GM19239 (cell line): ENCODE measurements at places on chromosomes 2 and 18.

- DNase-seq = no peak
Observed at GRCh38 chr2:85165088-85165690, 32.0 kb downstream of the TCF7L1 start.

DNA sequence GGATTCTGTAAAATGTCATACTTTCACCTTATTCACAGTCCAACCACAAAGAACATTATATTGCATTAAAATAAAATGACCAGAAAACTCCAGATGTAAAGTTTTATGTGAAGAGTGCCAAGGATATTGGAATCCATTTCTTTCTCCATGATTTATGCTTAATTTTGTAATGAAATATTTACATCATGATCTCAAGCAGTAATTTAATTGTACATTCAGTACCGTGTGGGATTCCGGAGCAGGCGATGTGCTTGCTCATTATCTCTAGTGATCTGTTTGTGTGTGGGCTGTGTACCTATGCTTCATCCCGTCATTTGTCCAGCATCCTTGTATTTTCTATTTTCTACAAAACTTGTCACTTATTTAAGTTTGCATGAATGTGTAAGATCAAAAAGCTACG lies 415.9 kb upstream of the SLC8A1 start:
- no peak for DNase-seq

DNA sequence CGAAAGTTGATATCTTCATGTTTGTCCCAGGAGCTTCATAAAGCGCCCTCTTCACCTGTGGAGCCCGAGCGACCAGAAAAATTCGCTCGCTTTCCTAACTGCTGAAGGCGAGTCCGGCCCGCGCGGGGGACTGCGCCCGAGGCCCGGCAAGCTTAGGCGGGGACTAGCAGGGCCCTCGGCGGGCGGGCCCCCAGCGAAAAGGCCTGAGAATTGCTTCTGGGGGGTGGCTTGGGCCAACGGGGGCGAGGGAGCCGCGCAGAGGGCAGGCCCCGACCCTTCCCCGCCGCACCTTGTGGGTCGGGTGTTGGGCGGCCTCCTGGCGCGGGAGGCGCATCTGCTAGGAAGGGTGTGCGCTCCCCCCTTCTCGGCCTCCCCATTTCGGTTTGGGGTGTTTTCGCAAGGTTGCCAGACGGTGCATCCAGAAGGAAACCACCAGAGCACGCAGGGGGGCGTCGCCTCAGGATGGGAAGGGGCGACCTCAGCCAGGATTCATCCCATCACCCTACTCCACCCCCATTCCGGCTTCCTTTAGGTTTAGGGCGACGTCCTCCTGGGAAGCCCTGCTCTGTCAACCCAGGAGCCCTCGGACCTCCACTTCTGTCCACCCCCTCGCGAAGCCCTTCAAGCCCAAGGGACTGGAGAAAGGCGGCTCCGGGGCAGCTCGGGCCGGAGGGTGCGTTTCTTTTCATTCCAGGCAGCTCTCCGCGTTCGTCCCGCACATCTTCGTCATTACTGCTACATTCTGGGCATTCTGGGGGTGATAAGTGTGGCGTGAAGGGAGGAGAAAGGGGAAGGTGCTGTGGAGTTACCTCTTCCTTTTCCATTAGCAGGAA lies 9.1 kb downstream of the SP9 start:
- no peak for DNase-seq

DNA sequence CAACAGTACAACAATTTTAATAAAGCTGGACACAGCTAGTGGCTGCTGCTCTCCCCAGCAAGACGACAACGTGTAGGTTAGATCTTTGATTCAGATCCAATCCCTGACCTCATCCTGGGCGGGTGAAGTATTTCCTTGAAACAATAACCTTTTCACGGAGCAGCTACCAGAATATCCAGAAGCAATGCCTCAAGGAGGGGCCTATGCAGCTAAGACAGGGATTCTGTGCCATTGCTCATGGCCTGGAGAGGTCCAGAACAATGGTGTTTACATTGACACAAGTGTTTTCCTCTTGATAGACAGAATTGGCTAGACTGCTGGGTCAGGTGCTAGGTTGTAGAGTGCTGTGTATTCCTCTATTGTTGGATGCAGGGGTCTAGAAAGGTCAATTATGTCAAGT lies 520.1 kb downstream of the BCL11A start:
- DNase-seq = no peak

GRCh38 chr18:57816208-57816954 lies 13.3 kb upstream of the ATP8B1 start:
- no peak for DNase-seq

DNA sequence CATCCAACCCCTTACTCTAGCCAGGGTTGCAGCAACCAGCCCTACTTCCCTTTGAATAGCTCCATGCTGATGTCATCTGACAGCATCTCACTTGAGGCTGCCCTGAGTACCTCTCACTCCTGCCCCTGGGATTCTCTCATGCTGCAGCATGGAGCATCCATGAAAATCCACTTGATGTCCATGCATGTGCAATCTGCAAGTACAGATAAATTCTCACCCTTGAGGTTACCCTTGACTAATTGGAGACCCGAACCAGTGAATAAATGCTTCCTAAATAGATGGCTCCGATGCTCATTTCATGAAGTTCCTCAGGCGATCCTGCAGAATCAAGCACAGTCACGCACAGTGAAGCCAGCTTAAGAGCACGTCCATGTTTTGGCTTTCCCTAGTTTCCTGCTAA lies 298.3 kb downstream of the RBM43 start:
- DNase-seq = no peak

- DNase-seq = no peak
Observed at GRCh38 chr2:187838690-187839089, 284.5 kb upstream of the TFPI start.

DNA sequence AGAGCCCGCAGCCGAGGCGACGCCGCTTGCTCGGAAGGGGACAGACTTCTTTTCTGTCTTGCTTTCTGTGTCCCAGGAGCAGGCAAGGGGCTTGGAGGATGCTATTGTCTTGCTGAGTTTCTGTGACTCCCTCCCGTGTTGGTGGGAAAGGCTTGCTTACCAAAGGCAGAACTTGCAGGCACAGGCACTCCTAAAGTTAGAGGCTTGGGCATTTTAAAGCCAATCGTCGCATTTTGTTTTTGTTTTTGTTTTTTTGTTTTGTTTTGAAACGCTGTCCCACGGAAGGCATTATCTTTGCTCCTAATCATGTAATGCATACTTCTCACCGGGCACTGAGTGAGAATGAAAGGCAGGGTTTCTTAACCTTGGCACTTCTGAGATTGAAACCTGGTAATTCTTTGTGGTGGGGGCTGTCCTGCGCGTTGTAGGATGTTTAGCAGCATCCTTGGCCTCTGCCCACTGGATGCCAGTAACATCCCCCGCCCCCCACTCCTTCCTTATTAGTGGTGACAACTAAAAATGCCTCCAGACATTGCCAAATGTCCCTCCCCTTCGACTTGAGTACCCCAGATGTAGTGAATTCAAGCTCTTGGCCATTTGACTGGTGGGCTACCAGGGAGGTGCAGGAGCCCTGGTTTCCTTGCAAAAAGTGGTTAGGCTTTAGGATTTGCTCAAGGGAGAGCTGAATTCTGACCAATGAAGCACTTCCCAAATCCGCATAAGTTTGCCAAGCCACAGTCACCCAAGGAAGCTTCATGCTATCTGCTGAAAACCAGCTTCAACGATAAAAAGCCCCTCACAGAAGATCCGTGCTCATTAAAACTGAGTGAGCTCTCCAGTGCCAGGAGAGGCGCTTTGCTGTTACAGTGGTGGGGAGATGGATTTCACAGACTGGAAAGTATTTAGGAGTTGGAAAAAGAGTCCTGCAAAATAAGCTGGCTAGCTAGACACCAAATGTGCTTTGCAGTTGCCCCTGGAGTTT lies 1.2 kb downstream of the ANTXR1 start:
- DNase-seq = no peak

DNA sequence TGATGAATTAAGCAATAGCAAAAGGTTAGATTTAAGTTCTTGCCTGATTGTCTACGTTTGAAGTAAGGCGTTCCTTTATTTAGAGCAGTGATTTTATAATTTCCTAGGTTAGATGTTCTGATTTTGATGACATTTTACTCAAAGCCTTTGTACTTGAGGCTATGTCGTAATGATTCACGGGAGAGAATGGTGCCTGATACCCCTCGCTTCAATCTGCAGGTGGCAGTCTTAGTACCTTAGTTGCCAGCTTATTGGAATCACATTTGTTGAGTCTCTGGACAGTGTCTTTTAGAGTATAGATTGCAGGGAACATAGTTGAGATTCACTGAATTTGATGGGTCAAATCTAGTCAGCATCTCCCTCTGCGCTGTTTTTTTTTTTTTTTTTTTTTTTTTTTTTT lies 89.5 kb downstream of the BIRC6 start:
- DNase-seq = no peak

DNA sequence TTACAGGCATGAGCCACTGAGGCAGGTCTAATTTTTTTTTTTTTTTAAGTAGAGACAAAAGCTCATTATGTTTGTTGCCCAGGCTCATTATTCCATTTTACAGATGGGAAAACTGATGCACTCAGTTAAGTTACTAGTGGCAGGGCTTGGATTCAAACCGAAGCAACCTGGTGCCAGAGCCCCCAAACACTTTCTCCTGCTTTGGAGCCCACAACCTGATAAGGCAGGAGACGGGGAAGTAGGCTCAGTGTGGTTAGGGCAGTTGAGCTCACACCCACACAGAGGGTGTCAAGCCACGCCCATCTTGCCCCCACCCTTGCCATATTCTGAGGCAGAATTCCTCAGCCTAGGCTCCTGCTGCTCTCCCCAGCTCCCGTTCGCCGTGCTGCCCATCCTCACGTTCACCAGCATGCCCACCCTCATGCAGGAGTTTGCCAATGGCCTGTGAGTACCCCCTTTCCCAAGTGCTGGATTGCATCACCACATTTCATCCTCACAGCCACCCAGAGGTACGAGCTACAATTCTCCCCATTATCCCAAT lies 5.8 kb upstream of the CTDSP1 start:
- no peak for DNase-seq

DNA sequence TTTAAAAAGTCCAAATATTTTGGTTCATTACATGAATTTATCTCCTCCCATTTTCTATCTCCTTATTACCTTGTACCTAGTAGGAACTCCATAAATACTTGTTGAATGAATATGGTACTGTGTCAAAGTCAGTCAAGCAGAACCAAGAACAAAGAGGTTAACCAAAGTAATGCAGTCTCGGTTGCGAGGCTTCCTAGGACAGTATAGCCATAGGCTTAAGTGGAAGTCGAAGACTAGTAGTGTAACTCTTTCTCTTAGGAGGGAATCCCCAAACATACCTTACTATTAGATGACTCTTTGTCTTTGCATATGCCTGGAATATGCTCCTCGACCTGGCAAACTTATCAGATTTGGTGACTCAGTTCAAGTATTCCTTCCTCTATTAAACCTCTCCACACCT lies 4.8 kb downstream of the LIPT1 start:
- no peak for DNase-seq

- DNase-seq = no peak
Observed at GRCh38 chr2:37551783-37552182, 119.7 kb downstream of the CDC42EP3 start.

- no peak for DNase-seq
Observed at GRCh38 chr2:172177996-172178395, 75.3 kb upstream of the DLX2 start.

DNA sequence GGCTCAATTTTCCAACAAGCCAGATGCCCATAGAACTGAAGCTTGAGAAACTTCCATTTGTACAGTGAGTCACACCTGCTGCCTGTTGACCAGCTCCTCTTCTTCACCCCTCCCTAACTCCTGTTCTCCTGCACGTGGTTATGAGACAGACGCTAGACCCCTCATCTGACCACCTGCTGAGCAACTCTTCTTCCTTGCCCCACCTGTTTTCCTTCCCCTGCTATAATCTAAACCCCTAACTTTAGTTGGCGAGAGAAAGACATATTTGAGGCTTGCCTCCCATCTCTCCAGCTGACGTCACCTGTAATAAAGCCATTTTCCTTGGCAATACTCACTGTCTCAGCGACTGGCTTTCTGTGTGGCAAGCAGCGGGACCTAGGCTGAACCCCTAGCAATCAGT lies 22.3 kb upstream of the ITM2C start:
- no peak for DNase-seq

GRCh38 chr18:1993866-1994265 lies 577.4 kb downstream of the METTL4 start:
- DNase-seq = no peak

DNA sequence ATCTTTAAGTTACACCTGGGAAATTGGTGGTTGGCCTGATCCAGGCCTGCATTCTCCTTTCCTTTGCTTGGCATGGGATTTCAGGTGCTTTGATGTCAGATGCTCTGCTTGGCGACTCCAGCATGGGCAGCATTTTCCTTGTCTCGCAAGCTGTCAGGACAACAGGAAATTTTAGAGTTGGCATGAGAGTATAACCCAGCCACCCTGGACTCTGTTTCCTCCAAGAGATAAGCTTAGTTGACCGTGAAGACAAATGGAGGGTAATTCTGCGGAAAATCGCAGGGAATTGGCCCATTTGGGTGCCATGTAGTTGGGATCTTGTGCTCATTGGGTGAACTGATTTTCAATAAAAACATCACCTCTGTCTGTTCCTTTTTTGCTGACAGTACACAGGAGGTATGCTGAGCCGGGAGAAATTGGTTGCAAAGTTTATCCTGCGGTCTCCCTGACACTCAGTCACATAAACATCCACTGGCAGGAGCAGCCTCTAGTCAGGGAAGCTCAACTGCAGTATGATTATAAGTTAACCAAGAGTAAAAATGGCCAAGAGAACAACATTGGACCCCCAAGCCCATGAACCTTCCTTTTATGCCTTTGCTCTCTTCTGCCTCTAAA lies 409.9 kb downstream of the SETBP1 start:
- no peak for DNase-seq

- DNase-seq = no peak
Observed at GRCh38 chr18:48468151-48468550, 59.0 kb upstream of the ZBTB7C start.

- DNase-seq = no peak
Observed at GRCh38 chr2:143682436-143683055, 553.3 kb downstream of the ARHGAP15 start.
